ENCODE measurements at places on chromosomes 13 and 19.

DNA sequence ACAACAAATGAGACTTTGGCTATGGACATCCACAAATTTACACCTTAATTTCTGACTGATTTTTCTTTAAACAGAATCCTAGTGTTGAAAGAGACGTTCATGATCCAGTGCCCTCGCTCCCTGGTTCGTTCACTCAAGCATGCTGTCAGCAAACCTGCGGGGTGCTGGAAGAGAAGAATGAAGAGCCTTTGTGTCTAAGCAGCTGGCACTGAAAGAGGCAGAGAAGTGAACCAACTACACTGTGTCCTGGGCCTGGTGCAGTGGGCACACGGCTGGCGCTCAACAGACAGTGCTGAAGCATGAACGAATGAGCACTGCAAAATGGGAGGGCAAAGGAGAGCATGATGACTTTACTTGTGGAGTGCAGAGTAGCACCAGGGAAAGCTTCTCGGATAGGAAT, 46.8 kb downstream of the MIPEP start:
- DNase-seq = no peak

DNA sequence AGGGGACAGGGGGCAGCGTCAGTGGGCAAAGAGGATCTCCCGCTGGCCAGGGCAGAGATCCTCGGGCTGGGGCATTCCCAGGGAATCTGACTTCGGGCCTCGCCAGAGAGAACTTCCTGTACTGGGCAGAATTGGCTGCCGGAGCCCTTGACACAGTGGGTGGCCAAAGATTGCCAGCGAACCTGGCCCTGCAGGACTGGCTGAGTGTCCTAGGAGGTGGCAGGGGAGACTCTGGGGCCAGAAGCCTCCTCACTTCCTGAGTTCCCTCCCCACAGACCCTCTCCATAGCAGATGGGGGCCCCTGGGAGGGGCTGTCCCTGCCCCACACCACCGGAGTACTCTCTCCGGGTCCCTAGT, 19.3 kb downstream of the DPP9 start:
- no peak for DNase-seq

DNA sequence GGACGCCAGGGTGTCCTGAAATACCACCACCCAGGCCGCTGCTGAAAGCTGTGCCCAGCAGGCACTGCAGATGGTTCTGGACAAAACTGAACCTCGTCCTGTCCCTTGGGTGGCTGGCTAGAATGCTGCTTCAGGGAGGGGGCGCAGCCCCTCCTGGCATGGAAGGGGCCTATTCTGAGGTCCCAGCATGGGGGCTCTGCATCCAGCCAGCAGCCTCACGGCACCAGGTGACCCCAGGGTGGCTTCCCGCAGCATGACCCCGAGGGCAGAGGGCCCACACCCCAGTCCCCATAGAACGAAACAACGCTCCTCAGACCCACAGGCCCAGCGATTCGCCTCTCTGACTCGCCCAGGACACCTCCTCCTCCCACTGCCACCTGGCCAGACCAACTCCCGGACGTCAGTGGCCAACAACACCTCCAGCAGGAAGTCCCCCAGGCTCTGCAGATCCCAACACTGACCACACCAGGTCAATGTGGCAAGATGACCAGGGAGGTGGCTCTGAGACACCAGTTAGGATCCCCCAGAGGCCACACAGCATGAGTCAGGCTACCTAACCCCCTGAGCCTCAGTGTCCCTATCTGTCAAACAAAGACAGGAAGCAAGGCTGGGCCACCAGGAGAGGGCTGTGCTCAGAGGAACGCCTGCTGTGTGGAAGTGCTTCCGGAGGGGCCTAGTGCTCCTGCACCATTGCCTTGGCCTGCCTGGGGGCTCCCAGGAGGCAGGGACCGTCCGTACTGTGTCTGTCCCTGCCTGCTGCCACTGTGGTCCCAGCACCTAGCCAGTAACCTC, 6.1 kb downstream of the MKNK2 start:
- no peak for DNase-seq

DNA sequence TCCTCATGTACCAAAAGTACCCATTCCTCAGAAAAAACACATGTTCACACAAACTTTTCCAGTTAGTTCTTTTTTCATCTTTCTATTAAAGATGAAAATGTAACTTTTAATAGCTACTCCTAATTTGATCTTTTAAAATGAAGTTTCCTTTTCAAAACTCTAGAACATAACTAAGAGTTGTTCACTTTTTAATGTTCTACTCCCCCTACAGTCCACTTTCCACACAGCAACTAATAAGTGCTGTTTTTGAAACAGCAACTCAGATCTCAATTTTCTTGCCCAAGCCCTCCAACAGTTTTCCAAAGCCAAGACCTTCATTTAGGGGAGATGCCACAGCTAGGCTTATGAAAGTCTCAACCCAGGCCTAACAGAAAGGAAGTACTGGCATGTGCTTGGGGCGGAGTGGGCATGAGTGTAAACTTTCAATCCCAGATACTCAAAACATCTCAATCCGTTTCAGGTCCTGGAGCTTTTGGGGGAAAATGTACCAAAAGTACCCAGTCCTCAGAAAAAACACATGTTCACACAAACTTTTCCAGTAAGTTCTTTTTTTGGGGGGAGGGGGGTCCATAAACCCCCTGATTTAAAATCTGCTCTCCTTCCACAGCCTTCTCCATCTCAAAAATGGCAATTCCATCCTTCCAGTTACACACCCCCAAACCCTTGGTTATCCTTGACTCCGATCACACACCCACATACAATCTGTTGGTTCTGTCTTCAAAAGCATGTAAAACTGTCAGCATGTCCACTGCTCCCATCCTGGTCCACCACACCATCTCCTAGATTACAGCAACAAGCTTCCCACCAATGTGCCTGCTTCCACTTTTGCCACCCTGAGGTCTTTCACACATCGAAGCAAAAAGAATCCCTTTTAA, 2.0 kb downstream of the FBL start:
- DNase-seq = peak; percentile 44

DNA sequence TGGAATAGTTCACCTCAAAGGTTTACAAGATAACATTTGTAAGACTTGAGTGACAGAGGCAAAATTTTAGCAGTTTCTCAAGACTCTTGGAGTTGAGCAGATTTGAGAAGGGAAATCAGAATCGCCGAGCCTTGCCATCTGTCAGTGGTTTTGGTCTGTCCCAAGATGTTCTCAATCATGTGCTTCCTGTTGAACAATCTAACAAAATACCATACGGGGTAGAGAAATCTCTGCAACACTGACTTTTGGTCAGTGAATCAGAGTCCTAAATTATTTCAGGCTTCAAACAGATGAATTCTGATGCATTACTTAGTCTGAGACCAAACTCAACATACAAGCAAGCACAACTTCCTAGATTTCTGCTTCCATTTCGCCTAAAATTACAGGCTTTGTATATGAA, 3.8 kb downstream of the KCTD12 start:
- DNase-seq = no peak

DNA sequence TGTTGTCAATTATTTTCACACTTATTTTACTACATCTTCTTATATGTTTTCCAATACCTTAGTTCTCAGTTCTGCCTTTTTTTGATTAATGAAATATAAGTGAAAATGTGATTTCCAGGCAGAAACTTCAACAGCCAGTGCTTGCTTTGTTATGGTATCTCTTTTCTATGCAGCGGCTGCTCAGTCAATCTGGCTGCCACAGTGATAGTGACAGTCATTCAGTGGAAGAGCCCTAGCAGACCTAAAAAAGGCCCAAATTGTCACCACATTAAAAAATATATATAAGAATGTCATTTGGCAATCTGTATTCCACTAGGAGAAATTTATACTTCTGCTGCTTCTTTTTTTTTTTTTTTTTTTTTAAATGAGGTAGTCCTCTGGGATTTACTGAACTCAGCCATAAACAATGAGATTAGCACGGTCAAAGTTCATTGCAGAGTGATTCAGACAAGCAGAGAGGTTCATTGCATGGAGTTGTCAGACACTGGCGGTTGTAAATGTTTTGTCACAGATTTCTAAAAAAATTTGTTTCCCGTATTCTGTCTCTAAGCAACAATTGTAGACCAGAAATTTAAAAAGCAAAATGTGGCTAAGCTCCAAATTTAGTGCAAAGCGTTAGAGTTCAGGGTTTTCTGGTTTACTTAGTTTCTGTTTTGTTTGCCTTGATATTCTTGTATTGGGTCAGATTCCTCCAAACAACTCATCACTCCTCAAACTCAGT, 94.7 kb upstream of the PRR20A start:
- no peak for DNase-seq

DNA sequence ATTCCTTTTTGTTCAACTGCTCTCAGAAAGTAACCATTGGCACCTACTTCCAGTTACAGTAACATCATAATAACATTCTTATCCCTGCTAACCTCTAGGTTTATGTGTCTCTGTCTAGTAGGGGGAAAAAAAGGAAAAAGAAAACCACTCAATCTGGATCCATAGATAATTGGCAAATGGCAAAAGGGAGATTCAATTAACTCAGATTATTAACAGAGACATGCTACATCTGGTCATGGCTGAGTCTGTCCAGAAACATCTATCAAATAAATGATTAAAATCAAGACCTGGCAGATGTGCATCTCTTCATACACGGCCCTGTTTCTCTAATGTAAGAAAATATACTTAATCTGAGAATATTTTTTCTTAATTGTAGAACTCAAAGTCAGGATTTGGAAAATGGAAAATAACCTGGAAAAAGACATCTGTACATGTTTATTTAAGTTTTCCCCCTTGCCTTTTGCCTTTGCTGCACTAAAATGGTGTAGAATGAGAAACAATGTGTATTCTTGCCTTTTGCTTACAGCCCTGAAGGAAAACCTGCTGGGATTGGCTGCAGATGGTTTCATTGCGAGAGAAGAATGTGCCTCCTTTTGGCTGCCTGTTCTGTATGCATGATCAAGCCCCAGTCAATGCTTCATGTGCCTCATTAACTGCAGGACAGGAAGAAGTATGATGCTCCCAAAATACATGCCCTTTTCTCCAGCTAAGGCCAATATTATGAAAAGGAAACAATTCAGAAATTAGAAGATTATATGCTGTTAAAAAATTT, 921.6 kb upstream of the PCDH20 start:
- no peak for DNase-seq

GRCh38 chr13:32947411-32948276, 68.6 kb upstream of the KL start:
- DNase-seq = no peak

- no peak for DNase-seq
Measured at GRCh38 chr19:18282788-18283141, 1.3 kb upstream of the JUND start.

DNA sequence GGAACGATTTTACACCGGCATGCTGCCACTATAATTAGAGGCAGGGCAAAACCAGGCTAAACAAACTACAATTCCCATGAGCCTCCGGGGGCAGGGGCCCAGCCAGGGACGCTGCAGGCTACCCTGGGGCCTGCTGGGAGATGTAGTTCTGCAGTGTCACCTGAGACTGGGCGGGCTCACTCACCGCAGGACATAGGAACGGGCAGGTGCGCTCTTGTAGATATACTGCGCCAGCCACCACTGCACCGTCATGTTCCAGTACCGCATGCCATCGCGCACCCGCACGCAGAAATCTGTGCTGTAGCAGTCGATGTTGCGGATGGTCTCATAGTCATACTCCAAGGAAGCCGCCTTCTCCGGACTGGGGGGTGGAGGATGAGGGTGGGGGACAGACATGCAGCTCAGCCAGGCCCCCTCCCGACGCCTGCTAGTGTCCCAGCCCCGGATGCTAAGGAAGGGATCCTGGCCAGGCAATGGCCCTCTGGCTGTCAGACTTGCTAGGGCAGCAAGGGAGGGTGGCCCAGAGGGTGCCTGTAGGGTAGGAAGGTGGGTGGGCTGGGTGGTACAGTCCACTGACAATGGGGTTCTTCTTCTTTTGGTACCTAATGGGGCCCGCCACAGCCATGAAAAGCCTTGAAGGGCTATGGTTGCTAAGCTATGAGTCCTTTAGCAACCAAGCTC, 5.8 kb upstream of the TMC4 start:
- DNase-seq = peak; percentile 33

DNA sequence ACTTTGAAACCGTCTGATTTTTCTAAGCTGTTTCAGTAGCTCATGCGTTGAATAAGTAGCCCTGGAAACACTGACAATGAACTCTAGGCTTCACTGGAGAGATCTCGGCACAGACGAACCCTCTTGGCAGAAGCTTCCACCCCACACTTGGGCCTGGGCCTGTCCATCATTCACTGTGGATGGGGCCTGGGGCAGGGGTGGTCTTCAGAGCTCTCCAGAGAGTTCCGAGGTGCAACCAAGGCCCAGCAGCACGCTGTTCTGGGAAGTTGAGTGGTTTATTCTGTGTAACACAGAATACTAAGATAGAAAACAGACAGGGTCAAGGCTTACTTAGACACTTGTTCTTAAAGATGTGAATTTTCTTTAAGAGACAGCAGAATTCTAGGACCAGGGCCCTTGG, 21.9 kb downstream of the NAXD start:
- no peak for DNase-seq

DNA sequence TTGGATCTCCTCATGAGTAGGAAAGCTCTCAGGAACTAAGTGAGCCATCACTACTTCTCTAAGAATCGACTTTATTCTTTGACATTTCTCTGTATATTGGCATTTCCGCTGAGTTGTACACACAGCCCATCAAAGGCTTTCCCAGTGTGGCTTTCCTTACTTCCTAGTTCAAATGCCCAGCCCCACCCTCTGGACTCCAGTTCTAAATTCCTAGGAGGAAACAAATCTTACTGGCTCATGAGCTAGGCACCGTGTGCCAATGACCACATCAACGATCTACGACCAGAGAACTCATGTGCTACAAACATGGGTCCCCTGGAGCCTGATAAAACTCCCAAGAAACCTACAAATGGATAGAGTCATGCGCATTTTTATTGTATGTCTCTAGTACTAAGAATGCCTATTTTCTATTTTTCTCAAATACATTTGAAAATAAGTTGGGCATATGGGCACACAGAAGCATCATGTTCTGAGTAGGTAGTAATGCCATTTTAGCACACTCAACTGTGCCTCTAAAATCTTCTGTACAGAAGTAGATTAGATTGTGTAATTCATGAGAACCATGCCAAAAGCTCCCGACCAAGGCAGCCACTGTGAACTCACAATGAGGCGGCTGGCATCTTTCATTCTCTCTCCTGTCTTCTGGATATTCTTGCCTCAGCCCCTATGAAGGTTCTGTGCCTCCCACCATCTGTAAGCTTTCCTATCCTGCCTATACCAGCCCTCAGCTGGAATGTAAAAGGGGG, 10.5 kb upstream of the RAP2A start:
- no peak for DNase-seq

GRCh38 chr19:48900477-48901406, 630 bp downstream of the NUCB1 start:
- peak; percentile 9 for DNase-seq

GRCh38 chr13:76223565-76223964, 587.4 kb downstream of the LMO7 start:
- no peak for DNase-seq

- DNase-seq = no peak
Measured at GRCh38 chr19:3114018-3114726, 20.0 kb downstream of the GNA11 start.

DNA sequence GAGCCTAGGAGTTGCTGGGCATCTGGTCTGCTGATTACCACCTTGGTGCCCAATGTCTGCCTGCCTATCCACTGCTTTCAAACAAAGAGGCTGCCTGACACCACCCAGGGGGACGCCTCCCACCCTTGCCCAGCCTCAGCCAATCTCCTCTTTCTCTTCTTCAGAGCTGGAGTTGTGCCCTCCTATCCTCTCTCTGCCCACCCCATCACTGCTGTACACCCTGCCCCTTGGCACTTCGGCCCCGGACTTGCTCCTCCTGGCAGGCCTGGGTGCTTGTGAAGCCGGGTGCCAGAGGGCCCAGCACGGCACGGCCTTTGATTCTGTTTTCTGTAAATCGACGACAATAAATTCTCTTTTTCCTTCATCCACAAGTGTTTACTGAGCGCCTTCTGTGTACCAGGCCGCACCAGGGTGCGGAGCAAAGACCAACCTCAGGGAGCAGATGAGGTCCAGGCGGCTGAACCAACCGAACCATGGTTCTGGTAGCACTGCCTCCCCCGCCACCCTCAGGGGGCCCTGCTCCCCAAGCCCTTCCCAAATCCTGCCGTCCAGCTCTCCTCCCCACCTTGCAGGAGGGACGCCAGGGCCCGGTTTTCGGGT, 5.0 kb downstream of the RNF225 start:
- DNase-seq = no peak

Measured in stimulated activated CD4-positive, alpha-beta T cell treated with anti-CD3 and anti-CD28 coated beads, Interleukin-4, amount 100 ng/mL, for 24 hours (primary cell).